ENCODE measurements at places on chromosomes 7 and 10. TPM values are rescaled to one million over a fixed set of nuclear protein-coding genes. Genes with fewer than 3 reads are reported as not detected.

GRCh38 chr10:83252596-83252995 lies 886.7 kb upstream of the GHITM start:
- DNase-seq, result no peak

DNA sequence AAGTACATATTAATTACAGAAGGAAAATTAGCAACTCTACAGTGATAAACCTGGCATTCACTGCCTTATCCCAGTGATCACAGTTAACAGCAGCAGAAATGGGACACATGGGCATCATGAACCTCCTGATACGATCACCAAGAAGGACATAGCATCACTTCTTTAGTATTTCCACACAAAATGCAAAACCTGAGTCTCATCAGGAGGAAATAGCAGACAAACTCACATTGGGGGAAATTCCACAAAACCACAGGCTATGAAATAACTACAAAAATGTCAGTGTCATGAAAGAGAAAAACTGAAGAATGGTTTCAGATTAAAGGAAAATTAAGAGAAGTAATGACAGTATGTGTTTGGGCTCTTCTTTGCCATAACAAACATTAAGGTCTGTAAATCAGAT lies 12.0 kb upstream of the PURB start:
- DNase-seq, result no peak

DNA sequence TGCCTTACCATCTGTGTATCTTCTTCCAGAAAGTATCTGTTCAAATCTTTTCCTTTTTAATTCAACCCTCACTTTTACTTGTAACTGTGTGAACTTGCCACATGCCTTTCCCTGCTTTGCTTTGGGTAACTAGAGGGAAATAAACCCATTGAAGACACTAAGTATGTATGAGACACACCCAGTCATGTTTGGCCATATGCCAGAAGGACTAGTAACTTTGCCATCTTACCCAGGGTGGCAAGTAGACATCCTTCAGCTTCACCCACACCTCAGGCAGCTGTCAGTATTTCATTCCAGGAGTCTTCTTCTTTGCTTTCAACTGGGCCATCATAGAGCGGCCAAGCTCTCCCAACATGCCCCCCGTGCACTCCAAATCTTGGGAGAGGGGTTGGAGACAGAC lies 323.1 kb downstream of the TNS3 start:
- DNase-seq, result no peak

The SPOCK2 gene
- 4.8 TPM for total RNA-seq

GRCh38 chr10:118543714-118544400 lies 51.6 kb downstream of the PRLHR start:
- peak; percentile 42 for DNase-seq

DNA sequence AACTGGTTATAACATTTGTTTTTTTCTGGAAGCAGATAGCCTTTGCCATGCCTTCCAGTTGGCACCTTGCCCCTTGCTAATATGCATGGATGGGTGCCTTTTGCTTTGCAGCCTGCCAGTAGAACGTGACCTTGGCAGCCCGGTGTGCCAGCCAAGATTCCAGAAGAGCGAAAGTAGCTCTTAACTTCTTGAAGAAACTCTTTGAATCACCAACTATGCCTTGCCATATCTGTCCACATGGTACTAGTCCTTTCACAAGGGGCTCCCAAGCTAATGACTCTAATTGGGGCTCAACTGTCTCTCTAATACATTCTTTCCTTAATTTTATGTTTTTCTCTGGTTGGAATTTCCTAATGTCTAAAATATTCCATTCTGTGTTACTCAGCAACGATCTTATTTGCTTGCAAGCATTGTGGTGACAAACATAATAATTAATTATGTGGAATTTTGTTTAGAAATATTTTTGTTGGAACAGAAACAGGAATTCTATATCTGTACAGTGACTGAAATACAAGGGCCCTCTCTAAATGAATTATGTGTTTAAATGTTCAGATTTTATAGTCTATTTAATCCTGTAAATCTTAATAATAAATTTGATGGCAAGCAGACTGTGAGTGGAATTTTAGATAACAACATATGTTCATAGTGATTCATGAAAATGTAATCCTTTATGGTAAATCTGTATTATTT lies 45.8 kb downstream of the HDAC9 start:
- DNase-seq, result no peak

The GNAT3 gene
- not detected for total RNA-seq

The ATOH7 gene
- 0.28 TPM for total RNA-seq

GRCh38 chr10:126060261-126060931 lies 164.0 kb downstream of the FANK1 start:
- DNase-seq, result peak; percentile 65

- DNase-seq, result peak; percentile 79
Observed at GRCh38 chr7:45881759-45882464, 6.4 kb upstream of the IGFBP1 start.

- DNase-seq, result no peak
Observed at GRCh38 chr10:102419269-102420180, 940 bp upstream of the PSD start.

The GIGYF1 gene
- 52.6 TPM for total RNA-seq

DNA sequence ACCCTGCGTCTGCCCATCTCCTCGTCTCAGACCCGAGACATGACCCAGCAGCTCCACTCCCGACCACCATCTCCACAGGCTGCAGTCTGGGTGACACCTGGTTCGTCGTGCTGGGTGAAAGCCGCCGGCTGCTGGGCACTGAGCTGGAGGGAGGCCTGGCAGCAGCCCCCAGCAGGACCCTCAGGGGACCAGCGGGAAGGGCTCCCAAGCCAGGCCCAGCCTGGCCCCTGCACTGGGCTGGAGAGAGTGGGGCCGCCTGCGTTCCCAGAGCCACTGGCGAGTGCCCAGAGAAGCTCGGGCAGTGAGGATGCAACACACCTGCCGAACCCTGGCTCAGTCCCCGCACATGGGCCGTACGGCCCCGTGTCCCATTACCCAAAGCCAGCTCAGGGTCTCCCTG lies 21.3 kb downstream of the CFAP46 start:
- no peak for DNase-seq

- no peak for DNase-seq
Observed at GRCh38 chr7:42269161-42269560, 32.2 kb upstream of the GLI3 start.

GRCh38 chr7:100017875-100018274 lies 2.5 kb downstream of the ZKSCAN1 start:
- DNase-seq, result no peak

GRCh38 chr7:144513334-144513733 lies 109.8 kb upstream of the NOBOX start:
- peak; percentile 13 for DNase-seq

GRCh38 chr7:40165216-40165615 lies 30.4 kb downstream of the SUGCT start:
- DNase-seq, result no peak

DNA sequence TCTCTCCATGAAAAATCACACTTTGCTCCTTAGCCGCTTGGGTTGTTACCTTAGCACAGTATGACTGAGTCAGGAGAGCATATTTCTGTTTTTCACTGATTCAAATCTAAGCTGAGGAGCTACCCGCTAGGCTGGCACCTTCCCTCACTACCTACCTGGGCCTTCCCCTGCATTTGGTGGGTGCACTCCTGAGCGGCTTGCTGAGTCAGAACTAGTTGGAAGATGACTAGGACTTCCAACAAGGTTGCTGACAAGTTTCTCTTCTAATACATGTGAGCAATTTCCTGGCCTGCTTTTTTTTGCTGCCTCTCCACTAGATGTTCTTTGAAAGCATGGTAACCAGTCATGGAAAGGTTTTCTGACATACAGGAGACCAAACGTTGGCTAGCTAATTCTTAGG lies 43.8 kb upstream of the SEC61G start:
- no peak for DNase-seq

The MRPL32 gene
- 52.8 TPM for total RNA-seq

All from Panc1 (cell line).